G401 (cell line): ENCODE measurements at places on chromosomes 2 and 18.
A peak's percentile ranks its signal among the peaks of the same experiment; 100 is the strongest.

GRCh38 chr2:89842180-89842908 lies 1150.9 kb downstream of the RPIA start:
- DNase-seq = no peak

- no peak for DNase-seq
Measured at GRCh38 chr2:196409376-196409775, 230.1 kb upstream of the CCDC150 start.

DNA sequence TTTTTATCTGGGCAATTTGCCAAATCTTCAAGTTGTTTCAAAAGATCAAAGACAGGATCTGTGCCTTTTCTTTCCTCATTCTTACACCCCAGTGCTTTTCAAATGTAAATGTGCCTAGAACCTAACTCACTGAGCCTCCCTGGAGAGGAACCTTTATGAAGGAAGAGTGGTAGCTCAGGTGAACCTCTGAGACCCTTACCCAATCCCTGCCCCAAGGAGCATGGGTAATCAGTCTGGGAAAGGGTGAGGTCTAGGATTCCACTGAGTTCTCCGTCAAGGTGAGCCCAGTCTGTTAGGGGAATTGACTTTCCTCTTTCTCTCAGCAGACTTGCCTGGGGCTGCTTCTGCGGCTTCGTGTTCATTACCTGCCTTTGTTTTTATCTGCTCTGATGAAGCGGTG lies 88.1 kb upstream of the MAP4K4 start:
- no peak for DNase-seq

DNA sequence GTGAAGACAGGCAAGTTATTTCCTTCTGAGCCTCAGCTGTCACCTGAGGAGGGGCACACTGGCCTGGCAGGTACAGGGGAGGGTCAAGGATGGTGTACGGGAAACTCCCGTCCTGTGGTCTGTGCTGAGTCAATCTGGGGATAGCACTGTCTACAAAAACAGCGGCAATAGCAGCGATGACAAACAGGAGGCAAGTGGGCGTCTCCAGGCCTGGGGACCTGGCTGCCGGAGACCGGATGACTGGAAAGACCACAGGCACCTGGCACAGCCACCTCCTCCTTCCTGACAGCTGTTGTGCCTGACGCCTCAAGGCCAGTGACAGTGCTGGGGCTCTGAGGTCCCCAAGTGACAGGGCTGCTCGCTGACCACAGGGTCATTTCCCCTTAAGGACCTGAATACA lies 202.1 kb upstream of the HS6ST1 start:
- DNase-seq = no peak

DNA sequence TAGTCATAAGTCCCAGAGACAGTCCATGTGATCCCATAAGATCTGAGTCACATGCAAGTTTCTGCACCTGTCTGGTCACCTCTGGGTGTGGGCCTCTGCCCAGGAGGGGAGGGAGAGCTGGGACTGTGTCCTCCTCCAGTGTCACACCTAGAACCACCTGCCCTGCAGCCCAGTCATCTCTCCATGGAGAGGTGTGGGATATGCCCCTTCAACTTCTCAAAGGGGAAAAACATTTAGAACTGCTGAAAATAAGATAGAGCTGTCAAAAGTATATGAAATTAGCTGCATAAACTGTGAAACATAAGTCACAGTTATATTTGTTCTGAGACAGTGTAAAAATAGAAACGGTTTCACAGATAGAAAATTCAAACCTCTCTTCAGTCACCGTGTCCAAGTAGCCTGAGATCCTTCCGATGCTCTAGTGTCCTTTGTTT lies 55.4 kb downstream of the NGEF start:
- DNase-seq = no peak

DNA sequence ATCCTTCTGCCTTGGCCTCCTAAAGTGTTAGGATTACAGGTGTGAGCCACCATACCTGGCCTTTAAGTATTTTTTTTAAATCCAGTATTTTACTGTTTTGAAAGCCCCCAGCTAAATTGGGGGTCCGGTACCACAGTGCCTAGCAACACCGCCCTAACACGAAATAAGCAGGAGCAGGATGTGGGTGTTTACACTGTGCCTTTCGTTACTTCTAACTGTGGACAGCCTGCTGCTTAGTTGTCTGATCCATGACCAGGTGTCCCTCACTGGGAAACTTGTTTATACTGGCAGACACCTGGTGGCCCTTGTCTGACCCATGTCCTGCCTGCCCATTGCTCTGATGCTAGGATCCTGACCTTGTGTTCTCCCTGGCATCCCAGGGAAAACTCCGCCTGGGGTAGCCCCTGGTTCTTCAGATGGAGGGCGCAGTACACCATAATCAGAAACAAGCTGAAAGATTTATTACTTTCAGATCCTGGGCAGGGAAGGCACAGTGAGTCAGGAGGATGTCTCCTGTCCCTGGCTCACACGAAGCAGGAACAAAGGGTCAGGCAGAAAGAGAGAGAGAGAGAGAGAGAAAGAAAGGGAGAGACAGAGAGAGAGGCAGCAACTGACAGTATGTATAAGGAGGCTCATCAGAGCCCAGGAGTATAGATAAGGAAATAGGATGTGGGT lies 55.7 kb downstream of the NCAPH start:
- no peak for DNase-seq

DNA sequence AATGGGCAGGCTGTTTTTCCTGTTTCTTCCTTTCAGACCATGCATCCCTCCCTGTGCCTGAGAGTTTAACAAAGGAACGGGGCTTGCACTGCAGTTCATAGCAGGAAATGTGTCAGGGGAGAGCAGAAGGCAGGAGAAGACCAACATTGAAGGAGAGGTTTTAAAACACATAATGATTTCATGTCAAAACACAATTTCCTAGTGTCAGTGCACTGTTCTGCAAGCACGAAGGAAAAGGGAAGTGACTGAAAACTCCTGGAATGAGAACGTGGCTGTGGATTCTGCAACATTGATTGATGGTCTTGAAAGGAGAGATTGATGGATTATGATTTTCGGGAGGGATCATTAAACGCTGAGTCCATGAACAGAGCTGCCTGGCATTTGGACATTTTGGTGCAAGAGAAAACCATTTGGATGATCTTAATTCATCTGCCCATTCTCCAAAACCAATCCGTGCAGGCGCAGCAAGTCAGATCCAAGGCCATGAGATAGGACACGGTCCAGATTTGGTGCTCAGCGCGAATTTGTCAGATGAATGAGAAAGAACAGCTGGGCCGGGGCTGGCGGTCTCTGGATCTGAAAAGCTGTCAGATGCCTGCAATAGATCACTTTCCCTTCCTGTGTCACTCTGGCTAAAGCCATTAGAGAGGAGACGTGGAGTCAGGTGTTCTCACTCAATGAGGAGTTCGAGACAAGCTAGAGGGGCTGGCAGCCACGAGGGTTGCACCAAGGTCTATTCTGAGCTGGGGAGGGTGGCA lies 38.4 kb downstream of the C1QL2 start:
- DNase-seq = no peak

DNA sequence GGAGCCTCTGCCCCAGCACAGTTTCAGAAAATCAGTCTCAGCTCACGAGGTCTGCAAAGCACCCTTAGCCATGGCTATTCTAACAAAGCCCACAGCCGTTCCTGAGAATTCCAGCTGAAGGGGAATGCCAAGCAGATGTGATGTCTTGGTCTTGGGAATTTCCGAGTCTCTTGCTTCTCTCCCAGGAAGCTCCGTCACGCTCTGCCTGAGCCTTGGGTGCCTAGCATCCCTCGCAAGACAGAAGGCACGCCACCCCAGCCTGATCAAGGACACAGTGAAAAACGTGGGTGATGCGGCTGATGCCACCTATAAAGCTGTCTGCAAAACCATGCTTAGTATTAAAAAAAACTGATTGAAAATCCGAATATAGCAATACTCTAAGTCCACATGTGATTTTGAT lies 254.6 kb downstream of the SH3BP4 start:
- DNase-seq = no peak

- peak; percentile 95 for DNase-seq
Measured at GRCh38 chr2:209579230-209579749, 155.4 kb downstream of the MAP2 start.

GRCh38 chr2:37896319-37896718 lies 28.8 kb upstream of the RMDN2 start:
- no peak for DNase-seq

DNA sequence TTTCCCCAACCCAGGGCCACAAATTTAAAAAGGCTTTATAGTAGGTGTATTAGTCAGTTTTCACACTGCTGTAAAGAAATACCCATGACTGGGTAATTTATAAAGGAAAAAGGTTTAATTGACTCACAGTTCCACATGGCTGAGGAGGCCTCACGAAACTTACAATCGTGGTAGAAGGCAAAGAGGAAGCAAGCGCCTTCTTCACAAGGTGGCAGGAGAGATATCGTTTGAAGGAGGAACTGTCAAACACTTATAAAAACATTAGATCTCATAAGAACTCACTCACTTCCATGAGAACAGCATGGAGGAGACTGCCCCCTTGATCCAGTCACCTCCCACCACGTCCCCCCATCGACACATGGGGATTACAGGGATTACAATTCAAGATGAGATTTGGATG lies 70.4 kb downstream of the FECH start:
- no peak for DNase-seq

- no peak for DNase-seq
Measured at GRCh38 chr2:81467096-81467495, 1162.5 kb upstream of the LRRTM1 start.

GRCh38 chr2:46471-47345 lies at the start of gene FAM110C:
FAM110C (minus strand) TSS chr2:46505; CDS start chr2:46385, 120 bp downstream.
- no peak for DNase-seq

- no peak for DNase-seq
Measured at GRCh38 chr2:70822843-70823242, 2.4 kb upstream of the CLEC4F start.

GRCh38 chr2:233815861-233816260 lies 37.7 kb downstream of the MROH2A start:
- no peak for DNase-seq

- no peak for DNase-seq
Measured at GRCh38 chr18:22504251-22505030, 86.7 kb upstream of the CTAGE1 start.

- no peak for DNase-seq
Measured at GRCh38 chr18:49669403-49669802, 107.5 kb downstream of the LIPG start.

DNA sequence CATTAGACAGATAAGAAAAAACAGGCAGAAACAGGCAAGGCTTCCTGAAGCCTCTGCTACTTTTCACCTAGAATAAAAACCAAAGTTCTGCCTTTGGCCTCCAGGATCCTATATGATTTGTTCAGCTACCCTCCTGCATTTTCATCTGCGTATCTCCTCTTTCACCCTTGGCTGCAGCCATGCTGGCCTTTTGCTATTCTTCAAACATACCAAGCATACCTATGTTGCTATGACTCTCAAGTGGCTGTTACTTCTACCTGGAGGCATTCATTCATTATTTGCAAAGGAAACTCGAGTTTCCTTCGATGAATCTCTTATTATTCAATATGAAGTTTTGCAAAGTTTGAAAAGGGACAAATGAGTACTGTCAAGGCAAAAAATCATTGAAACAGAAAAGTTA lies 106.4 kb upstream of the HNMT start:
- DNase-seq = no peak

GRCh38 chr2:1640301-1641135 lies 103.8 kb downstream of the PXDN start:
- DNase-seq = no peak

GRCh38 chr2:12051831-12052230 lies 305.4 kb downstream of the LPIN1 start:
- no peak for DNase-seq

GRCh38 chr2:25215948-25216679 lies 47.7 kb upstream of the POMC start:
- no peak for DNase-seq

GRCh38 chr18:59517446-59518165 lies 158.5 kb upstream of the LMAN1 start:
- no peak for DNase-seq

GRCh38 chr2:221874444-221874843 lies 302.3 kb upstream of the EPHA4 start:
- no peak for DNase-seq

GRCh38 chr18:79819968-79820351 lies 22.2 kb downstream of the KCNG2 start:
- DNase-seq = no peak

GRCh38 chr2:216606551-216607276 lies 26.5 kb upstream of the IGFBP2 start:
- no peak for DNase-seq

DNA sequence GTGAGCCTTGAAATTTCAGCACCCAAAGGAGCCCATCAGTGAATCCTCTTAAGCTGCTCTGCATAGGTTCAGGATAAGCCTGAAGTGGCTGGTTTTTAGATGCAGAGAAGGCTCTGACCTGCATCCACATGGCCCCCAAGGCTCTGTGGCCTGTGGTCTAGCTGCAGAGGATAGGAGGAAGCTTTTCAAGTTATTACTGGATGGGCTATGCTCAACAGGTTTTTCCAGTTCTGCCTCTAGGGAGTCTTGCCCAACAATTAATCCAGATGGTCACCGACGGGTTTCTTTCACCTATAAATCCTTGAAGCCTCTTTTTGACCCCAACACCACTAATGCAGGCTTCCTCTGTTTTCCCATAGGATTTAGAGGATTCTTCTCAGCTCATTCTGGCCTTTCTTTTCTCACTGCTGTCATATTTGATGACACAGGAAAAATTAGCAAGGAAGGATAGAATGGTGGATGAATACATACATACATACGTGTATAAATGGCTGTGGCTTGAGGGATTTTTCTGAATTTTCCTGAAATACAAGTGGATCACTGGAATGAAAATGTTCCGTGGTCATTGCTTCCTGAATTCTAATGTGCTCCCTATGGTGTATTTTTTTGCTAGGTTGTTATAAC lies 52.2 kb upstream of the BCL2L11 start:
- no peak for DNase-seq
